ENCODE measurements at places on chromosomes 4 and X.

GRCh38 chrX:12327836-12328235, 189.6 kb downstream of the FRMPD4 start:
- DNase-seq: no peak

GRCh38 chr4:147747787-147748454, 16.0 kb downstream of the ARHGAP10 start:
- DNase-seq: no peak

DNA sequence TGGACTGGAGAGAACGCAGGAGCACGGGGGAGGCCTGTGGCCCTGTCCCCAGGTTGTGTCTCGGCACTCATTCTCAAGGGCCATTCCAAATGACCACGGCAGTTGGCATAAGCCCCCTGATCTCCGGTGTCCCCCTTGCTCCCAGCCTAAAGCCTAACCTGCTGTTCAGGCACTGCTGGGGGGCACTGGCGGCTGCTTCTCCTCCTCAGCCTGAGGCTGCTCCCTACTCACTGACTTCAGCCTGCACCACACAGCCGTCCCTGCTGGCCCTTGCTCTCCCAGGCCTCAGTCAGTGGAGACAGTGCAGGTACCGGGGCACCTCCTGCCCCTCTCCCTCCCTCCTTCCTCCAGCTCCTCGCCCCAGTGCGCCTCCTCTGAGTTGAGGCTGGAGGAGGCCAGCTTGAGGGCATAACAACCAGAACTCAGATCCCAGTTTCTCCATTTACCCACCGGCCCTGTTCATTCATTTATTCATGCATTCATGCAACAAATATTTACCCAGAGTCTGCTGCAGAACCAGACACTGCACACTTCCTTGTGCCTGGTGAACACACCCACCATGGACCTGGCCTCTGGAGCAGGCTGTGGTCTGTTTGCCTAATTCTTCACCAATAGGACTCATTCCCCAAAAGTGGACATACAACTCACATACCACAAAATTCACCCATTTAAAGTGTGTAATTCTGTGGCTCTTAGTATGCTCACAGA, 65.0 kb downstream of the CPZ start:
- DNase-seq: no peak

- DNase-seq: no peak
These were observed 642.6 kb upstream of the HS3ST1 start for GRCh38 chr4:12071316-12071715.

DNA sequence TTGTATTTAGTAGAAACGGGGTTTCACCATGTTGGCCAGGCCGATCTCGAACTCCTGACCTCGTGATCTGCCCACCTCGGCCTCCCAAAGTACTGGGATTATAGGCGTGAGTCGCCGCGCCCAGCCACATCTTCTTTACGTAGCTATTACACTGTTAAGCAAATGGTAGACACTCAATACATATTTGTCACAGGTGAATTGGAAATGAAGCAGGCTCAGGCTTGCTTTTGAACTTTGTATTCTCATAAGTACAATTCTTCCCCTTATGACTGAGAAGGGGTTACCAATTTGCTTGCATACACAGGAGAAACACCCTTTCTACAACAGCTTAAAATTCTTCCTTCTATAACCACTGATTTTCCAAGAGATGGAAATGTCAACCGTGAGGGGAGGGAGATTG, 787 bp upstream of the SRPX2 start:
- no peak for DNase-seq

DNA sequence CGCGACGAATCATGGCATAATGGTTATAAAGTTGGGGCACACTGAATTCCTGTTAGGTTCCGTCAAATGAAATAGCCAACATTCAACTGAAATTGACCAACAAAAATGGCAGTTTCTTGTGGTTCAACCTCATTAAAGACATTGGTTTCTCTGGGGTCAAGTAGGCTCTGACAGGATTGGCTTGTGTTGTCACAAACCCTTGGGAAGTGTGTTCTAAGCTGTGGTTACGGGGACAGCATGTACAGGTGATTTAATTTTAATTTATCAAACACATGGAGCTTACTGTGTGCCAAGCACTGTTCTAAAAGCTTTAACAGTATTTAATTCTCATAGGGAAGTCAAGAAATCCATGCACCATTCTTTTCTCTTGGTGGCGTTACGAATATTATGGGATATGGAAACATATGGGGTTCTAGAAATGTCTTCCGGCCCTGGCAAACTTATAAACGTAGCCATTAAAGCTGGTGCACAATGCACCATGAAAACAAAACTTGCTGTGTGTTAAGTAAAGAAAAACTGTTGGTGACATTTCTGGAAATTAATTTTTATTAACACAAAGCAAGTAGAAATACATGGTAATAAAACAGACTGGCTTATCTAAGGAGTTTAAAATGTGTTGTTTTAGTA, 891 bp downstream of the XK start:
- DNase-seq: no peak

DNA sequence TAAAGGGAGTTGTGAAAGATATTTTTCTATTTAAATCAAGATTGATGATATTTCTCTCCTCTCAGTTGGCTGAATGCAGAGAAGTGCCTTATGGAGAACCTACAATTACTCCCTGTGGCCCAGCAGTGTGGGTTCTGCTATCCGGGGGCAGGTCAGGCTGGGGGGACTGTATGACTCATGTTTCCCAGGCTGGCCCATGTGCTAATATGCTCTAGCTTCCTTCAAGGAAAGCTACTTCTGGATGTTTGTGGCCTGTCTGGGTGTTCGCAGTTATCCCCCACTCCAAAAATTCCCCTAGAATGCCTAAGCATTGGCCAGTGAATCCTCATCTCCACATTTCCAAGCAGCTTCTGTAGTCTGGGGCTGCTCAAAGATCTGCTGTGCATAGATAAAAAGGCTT, 58.9 kb upstream of the SPP1 start:
- DNase-seq: no peak

- DNase-seq: no peak
These were observed 78.4 kb upstream of the MAP3K15 start for GRCh38 chrX:19593690-19594089.

DNA sequence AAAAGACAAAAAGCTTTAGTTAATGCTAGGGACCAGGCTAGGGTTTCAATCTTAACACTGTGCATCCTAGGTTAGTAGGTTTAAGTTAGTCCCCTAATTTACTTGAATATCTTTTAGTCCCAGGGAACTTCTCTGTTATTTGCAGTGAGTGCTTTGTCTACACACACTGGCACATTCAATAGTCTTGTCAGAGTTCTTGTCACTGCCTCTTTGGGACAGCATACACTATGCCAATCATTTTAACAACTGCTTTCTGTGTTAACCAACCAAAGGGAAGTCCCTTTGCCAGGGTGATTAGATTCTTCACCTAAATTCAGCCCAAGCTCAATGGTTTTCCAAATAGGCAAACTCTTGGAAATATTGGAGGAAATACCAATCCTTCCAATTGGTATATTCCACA, 221.8 kb upstream of the IGFBP7 start:
- no peak for DNase-seq

GRCh38 chr4:159542296-159542695, 439.4 kb downstream of the RAPGEF2 start:
- no peak for DNase-seq

DNA sequence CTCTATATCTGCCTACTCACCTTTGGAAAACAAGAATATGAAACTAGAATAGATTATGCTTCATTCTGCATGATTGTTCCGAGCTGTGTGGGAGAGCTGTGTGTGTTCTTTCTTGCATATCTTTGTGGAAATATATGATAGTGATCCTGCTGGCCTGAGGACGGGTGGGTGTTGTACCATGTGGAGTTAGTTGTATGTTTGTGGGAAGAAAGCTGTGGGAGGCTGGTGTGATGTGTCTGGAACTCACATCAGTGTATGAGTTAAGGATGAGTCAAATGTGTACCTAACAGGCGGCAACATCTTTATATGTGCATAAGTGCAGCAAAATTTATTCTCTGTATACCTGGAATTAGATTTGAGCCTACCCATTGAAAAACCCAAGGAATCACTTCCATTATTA, 208.1 kb upstream of the ADGRL3 start:
- no peak for DNase-seq

- no peak for DNase-seq
These were observed 136.2 kb downstream of the CFAP299 start for GRCh38 chr4:80471756-80472155.

- DNase-seq: no peak
These were observed 498.7 kb upstream of the PABPC4L start for GRCh38 chr4:134700251-134700650.

DNA sequence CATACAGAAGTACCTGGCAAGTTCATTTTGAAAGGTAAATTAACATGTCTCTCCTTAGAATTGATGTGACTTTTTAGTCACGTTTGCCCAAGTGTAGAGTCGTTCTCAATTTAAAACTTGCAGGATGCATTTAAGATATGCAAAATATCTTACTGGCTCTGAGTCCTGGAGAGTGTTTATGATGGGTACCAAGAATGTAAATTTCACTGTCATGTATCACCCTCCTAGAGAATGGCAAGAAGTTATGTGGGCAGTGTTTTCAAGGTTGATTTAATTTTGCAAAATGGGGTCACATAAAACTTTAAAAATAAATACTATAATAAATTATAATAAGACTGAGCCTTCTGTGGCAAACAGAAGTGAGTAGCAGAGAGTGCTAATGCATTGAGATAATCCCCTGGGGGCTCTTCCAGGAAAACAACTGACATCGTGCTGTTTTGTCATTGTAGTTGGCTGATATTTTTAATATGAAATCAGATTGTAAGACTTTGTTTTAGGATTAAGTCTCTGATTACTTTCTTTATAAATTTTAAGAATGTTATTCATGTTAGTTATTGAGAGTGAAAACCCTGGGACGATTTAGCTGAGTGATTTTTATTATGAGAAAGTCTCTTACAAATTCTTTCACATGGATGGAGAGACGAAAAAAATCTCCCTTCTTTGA, 103.0 kb downstream of the AFF1 start:
- no peak for DNase-seq

DNA sequence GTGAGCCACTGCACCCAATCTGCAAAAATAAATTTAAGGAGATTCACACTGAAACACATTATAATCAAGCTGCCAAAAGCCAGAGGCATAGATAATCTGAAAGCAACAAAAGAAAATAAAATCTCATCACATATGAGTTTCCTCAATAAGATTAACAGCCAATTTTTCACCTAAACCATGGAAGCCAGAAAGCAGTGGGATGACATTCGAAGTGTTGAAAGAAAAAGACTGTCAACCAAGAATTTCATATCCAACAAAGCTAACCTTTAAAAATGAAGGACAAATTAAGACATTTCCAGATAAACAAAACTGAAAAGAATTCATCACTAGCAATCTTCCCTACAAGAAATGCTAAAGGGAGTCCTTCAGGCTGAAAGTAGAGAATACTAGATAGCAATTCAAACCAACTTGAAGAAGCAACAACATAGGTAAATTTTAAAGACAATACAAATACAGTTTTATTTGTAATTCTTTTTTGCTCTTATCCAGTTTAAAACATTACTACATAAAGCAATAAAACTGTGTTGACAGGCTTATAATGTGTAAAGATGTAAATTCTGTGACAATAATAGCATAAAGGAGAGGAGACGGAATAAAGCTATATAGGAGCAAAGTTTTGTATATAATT, 23.1 kb upstream of the KLHL8 start:
- DNase-seq: no peak

GRCh38 chrX:109635146-109635545, 10.2 kb upstream of the KCNE5 start:
- no peak for DNase-seq

GRCh38 chrX:38220024-38220414, 652 bp downstream of the SRPX start:
- no peak for DNase-seq

DNA sequence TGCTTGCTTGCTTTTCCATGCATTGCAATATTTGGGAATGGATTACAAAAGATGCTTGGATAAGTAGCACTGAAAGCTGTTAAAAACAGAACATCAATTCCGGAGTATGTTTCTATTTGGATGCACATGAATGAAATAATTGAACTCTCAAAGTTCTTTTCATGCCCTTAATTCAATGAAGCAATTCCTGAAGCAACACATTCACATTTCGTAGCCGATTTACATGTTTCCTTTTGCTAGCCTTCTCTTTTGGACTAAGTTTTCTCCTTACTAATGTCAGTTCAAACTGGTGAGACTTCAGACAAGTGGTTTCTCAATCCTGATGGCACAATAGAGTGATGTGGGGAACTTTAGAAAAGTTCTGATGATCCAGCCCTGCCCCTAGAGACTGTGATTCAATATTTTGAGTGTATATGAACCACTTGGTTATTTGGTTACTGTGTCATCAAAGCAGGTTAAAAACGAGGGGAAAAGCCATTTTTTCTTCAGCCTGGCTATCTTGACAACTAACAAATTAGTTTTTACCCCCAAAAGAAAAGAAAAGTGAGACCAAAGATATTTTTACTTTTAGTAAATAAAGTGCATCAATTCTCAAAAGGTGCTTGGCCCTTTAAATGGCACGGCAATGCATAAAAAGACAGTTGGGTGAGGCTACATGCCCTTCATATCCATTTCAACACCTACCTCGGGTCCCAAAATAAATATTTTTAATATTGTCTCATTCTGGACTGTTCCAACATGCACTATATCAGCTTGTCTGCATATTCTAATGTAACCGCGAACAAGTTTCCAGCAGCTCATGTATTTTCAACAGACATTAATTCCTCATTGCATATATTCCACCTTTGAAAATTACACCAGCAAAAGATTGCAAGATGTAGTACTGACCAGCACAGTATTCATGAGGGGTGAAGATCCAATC, 90.1 kb upstream of the RPL34 start:
- DNase-seq: no peak

GRCh38 chrX:78796916-78797315, 49.4 kb downstream of the LPAR4 start:
- DNase-seq: no peak

GRCh38 chrX:110536816-110537215, 178.2 kb downstream of the RTL9 start:
- no peak for DNase-seq

Measured in activated CD8-positive, alpha-beta memory T cell treated with anti-CD3 and anti-CD28 coated beads for 1 hour (primary cell).